ENCODE measurements at places on chromosomes 7 and 10. TPM values are rescaled to one million over a fixed set of nuclear protein-coding genes. Genes with fewer than 3 reads are reported as not detected.

DNA sequence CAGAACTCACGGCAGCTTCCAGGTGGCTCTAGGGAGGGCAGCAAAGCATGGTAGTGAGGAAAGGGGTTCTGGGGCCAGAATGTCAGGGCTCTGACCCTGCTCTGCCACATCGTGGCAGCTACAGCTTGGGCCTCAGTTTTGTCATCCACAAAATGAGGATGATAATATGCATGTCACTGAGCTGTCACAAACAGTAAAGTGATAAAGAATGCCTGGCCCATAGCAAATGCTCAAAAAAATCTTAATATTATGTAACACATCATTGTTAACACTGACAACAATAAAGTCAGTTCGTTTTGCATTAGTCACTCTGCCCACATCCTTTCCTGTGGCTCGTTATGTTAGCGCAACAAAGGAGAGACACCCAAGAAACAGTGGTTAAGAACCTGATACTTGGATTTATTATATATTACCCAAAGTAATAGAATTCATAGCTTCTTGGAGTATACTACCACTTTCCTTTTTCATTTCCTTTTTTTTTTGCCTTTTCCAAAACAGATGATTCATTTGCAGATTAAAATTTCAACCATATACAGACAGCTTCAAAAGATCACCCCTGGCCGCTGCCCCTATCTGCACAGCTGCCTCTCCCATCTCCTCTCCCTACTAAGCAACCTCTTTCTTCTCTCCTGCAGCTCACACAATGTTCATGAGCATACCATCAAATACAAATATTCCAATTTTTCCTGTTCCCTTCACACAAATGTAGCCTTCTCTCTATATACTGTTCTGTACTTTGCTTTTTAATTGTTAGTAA lies 45.5 kb upstream of the DDC start:
- DNase-seq: no peak

Gene CNPY1
- not detected for total RNA-seq

GRCh38 chr7:47582764-47583738 lies 1.1 kb upstream of the TNS3 start:
- no peak for DNase-seq

DNA sequence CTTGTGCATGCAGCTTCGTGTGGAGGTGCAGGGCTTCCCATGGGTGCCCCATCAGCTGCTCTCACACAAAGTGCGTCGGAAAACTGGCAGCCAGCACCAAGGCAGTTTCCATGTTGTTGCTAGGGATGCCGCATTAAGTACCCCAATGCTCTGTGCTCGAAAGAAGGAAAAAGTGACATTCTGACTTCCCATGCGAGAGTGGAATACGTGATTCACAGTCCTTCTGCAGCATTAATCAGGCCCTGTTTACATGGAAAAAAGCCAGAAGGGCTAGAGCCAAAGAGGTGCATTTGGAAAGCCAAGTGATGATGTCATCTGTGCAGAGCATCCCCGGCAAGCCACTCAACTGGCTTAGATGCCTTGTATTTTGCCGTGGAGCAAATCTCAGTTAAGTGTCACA lies 258.3 kb downstream of the GATA3 start:
- DNase-seq: no peak

GRCh38 chr10:34364253-34365037 lies 450.7 kb downstream of the PARD3 start:
- DNase-seq: no peak

Gene CAMK2G
- 23.4 TPM for total RNA-seq

Gene ITPRIP
- 28.0 TPM for total RNA-seq

Gene NACAD
- total RNA-seq: 0.54 TPM

- no peak for DNase-seq
These were observed 367.2 kb downstream of the FGFR2 start for GRCh38 chr10:121231079-121231478.

Gene NKX2-3
- not detected for total RNA-seq

GRCh38 chr7:954330-955238 lies at the start of gene ADAP1:
Gene ADAP1 (minus strand): TSS chr7:954680. CDS start chr7:954477, 203 bp downstream.
- DNase-seq: peak; percentile 55

DNA sequence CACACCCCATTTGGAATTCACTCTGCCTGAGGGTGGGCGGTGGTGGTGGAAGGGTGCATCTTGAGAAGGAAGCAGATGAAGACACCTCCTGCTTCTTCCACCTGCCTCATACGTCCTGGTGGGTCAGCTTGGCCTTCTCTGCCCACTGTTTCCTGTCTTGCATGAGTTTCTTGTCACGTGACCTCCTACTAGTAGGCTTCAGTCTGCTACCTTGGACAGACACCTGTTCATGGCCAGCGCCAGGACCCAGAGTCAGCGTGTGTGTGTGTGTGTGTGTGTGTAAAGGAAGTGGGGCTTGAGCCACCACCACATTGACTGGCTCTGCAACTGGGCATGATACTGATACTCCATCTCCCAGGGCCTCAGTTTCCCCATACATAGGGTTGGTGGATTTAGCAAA lies 17.1 kb upstream of the VPS37D start:
- DNase-seq: no peak

DNA sequence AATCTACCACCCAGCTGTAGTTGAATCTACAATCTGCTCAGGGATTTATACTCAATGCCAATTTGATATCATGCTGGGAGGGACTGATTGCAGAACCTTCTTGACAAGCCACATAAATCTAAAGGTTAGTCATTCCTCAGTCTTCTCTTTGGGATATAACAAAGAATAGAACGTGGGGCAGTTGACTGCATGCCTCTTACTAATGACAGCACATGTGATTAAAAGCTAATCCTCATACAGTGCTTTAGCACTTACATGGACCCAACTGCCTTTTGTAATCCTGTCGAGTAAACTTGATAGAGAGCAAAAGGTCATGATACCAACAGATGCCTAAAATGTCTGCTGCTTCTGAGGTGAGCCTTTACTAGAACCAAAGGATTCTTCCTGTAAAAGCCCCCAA lies 12.3 kb downstream of the KLHL7 start:
- no peak for DNase-seq

DNA sequence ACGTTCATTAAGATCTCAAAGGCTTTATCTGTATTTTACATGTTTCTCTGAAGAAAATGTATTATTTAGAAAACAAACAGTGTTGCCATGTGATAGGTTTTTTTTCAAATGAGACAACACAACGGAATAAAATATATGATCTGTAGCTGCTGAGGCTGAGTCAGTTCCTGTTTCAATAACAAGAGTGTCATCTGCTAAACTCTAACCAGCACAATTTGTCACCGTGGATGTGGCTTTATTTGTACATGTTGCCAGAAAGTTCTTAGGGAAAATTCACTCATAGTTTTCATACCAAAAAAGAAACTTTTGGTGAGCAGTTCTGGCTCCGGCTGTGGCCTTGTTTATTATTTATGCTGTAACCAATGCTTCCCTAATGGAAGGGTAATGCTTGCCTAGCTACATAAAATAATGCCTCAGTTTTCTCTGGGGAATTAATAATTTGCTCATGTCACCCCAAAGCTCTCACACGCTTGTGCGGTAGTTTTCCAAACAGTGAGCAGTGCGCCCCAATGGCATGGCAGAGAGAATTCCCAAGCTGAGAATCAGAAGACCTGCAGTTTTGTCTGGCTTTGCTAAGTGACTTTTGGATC lies 20.3 kb upstream of the KLF6 start:
- DNase-seq: no peak

Gene BTBD16
- total RNA-seq: not detected

GRCh38 chr10:101828766-101829551 lies 10.7 kb upstream of the OGA start:
- peak; percentile 30 for DNase-seq

- no peak for DNase-seq
These were observed 111.2 kb upstream of the PTN start for GRCh38 chr7:137454767-137455166.

Gene ABCB4
- 4.3 TPM for total RNA-seq

Data from thyroid gland (tissue), 4 donors.